Non-pigmented ciliary epithelial cell (primary cell): ENCODE measurements at places on chromosomes 2 and 18.

DNA sequence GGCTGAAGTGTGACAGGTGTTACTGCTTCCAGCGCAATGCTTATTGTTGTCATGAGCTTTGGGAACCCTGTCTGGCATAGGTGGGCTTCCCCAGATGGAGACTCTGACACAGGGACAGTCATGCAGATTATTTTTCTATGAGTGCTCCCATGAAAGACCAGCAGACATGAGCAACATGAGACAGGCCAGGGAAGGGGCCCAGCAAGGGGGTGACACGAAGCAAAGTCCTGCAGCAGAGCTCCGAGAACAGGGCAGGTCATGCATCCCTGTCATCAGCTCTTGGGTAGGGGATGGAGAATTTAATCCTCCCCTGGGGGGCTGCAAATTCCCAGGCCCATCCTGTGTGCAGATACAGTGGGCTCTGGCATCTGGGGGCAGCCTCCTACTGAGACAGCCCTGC, 77.4 kb downstream of the CTAGE1 start:
- no peak for DNase-seq

GRCh38 chr18:31426021-31426420, 21.5 kb upstream of the DSG3 start:
- DNase-seq = no peak

DNA sequence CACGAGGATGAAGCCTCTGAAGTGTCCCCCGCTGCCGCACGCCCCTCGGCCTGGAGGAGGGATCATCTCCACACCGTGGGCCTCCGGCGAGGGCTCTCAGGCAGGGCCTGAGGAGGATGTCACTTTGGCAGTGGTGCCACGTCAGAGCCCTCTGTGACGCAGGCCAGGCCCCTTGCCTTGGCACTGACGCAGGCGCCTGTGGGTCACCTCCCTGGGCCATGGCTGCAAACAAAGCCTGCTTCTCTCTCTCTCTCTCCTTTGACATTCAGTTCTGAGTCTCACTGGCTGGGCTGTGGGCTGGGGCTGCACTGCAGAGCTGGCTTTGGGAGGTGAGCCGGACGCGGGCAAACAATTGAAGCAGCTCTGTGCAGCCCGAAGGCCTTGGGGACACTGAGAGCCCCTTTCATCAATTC, 273.7 kb downstream of the TWIST2 start:
- no peak for DNase-seq

- DNase-seq = peak; percentile 87
These were observed 102.0 kb downstream of the PLA2R1 start for GRCh38 chr2:159960414-159960813.

- DNase-seq = no peak
These were observed 13.3 kb downstream of the DNMT3A start for GRCh38 chr2:25328152-25329085.

DNA sequence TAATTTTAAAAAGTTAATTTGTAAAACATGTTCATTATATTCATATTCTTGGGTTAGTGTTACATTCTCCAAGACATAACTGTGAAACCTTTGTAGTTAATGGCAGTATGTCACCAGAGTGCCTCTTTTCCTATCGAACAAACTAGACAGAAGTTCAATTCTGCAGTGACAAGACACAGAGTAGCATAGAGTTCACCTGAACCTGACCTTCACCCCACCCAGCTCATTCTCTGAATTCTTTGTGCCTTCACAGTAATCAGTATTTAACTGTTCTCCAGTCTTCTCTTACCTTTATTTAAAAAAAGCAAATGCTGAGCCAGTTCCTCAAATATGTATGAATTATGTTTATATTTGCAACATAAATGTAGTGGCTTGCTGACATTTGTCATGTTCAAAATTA, 52.9 kb upstream of the CHMP1B start:
- DNase-seq = no peak

GRCh38 chr18:72727038-72727655, 140.6 kb downstream of the NETO1 start:
- no peak for DNase-seq

GRCh38 chr18:32958746-32959145, 185.9 kb upstream of the KLHL14 start:
- DNase-seq = no peak

- DNase-seq = no peak
These were observed 500.8 kb upstream of the ZEB2 start for GRCh38 chr2:145020694-145021093.

DNA sequence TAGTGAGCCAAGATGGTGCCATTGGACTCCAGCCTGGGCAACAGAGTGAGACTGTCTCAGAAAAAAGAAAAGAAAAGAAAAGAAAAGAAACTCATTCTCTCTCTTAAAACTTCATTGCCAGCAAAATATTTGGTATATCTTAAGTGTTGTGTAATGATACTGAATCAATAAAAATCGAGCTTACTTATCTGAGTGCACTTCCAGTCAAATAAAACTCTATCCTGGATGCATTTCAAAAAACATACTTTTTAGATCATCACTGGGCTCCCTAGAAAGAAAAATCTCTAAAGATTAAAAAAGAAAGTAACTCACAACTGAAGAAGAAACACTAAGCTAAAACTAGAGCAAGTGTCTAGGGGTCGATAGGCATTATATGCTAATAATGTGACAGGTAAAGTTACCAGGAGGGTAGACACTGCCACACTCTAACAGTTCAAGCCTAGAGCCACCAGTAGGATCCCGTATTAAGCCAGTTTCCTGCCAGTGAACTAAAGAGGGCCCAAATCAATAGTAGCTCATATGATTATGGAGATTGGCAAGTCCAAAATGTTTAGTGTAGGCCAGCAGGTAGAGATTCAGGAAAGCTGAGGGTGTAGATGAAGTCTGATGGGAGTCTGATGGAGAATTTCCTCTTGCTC, 242.1 kb upstream of the CYRIA start:
- no peak for DNase-seq

DNA sequence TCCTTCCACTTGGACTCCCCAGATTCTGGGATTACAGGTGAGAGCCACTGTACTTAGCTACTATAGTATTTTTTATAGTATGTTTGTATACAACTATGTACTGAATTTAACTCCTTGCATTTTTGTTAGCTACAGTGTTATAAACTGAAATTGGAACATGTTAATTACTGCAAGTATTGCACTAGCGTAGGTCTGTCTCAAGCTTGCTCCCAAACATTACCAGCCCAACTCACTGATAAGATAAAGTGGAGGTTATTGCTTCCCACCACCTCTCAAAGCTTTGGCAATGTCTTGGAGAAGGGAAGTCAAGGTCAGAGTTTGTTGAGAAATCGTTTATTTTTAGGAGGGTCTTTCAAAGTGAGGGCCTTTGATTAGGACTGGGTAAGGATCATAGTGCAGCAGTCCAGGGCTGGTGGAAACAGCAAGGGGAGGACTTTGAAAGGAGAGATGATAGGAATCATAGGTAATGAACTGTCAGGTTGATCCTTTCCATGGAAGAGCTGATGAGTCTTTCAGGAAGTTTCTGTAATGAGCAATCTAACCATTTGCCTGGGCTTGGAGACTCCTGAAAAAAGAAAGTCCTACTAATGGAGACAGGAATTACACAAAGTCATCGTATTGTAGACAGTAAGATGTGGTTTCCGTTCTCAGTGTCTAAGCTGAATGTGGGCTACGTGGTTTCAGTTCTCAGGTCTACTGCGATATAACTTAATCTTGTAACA, 257.1 kb downstream of the MYO3B start:
- DNase-seq = no peak

GRCh38 chr18:46320297-46320696, 216.1 kb downstream of the HAUS1 start:
- no peak for DNase-seq

DNA sequence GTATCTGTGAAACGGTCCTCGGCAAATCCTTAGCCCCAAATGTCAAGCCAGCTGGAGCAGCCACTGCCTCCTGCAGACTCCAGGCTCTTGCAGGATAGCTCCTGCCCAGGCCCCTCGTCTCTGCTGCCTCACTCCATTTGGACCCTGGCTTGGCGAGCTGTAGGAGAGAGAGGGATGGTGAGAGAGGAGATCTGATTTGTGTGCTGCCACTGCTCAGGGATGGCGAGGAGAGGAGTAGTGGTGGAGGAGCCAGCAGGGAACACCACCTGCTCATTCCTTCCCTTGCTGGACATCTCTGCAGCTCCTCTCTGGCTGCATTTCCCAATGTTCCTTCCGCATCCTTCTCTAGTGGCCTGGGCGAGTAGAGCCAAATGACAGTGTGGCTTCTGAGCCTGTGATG, 109.1 kb upstream of the NCK2 start:
- no peak for DNase-seq

DNA sequence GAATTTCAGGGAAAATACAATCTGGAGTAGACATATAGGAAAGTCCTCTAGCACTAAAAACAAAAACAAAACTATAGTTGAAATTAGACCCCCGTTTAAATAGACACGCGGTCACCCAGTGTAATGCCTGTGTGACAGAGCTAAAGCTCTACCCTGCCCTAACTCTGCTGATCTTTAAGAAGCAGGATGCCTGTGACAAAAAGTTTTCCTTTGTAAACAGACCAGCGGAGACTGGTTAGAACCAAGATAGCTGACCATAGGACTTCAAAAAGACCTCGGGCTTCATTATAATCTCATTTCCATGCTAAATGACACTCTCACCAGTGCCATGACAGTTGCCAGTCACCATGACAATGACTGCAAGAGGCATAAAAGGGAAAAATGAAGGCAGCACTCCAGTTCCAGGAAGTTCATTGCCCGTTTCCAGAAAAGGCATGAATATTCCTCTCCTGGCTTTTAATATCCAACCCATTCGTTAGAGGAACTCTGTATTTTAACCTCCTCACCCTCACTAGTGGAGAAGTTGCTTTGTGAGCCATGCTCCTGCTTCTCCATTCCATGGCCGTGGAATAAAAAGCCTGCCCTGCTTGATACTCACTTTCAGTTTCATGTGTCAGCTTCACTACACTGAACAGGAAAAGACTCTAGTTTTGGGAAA, 157.2 kb upstream of the COPS8 start:
- no peak for DNase-seq

DNA sequence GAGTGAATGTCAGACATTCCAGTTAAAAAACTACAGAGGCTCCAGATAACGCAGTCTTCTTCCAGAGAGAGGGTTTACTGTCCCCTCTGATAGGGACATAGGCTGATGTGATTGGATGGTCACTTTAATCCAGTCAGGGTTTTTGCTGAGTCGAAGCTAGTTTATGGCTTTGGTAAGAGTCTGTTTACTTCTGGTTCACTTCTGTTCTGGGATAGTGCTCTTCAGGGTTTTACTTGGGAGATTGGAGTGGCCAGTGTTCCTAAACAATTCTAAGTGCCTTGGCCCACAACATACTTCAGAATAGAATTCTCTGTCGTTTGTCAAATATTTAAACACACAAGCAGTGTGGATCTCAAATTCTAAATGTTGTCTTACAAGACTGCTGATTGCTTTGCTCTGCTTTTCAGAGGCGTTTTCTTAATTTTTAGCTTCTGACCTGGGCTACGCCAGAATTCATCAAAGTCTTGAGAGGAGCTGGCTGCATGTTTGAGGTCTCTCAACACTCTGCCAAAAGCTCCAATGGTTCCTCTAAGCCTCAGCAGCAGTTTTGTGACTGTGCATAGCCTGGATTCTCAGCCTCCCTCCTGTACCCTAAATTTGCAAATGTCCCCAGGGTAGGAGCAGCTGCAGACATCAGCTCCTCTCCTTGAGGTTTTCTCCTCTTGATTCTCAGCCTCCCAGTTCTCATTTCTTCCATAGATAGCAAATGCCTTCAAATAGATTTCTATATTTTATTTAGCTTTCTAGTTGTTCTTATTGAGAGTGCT, 105.8 kb downstream of the BABAM2 start:
- DNase-seq = no peak

- no peak for DNase-seq
These were observed 211.3 kb downstream of the ARL4C start for GRCh38 chr2:234285541-234285940.
